ENCODE measurements at places on chromosomes 3 and 15.

GRCh38 chr3:13333236-13333897, 86.8 kb downstream of the NUP210 start:
- H3K36me3 ChIP-seq: no peaks in the 10 kb centered on the region
- H3K4me3 ChIP-seq: no peak overlapping the region

- no peak overlapping the region for H3K27ac ChIP-seq
- H3K4me3 ChIP-seq: no peak overlapping the region
- peaks cover 1% of the 10 kb centered on the region for H3K27me3 ChIP-seq
- H3K36me3 ChIP-seq: peaks cover 1% of the 10 kb centered on the region
- no peak for DNase-seq
These were observed 103.7 kb downstream of the AQP9 start for GRCh38 chr15:58241872-58242271.

- peaks cover 4% of the 10 kb centered on the region for H3K4me1 ChIP-seq
- H3K27me3 ChIP-seq: peaks cover 3% of the 10 kb centered on the region
- H3K27ac ChIP-seq: no peak overlapping the region
- DNase-seq: no peak
These were observed 324.1 kb upstream of the RASGRP1 start for GRCh38 chr15:38888701-38889221.

DNA sequence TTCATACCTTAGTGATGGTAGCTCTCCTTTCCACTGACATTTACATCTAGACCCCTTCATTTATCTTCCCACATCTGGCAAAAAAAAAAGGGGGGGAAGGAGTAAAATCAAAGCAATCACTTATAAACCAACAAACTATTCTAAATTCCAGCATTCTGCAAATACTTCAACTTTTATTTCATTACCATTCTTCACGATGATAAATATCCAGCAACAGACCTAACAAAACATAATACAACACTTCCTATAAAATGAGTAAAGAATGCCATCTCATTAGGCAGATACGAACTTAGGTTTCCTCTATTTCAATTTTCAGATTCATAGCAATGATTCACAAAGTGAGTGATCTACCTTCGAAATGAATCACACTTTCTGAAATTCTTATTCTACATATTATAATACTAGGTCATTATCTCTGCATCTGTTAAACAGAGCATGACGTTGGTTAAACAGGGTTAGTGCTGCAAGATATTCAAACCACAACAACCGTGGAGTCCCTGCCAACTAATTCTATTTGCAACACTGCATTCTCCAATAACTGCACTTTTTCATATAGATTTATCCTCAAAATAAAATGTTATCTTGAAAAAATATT, at the start of gene LRRFIP2:
Gene LRRFIP2 (minus strand): TSS at position 51 of the 595 bp plus-strand sequence. CDS start 25,599 bp downstream, outside the sequence.
- no peaks in the 10 kb centered on the region for H3K36me3 ChIP-seq
- no peaks in the 10 kb centered on the region for H3K27me3 ChIP-seq
- peak within 1 kb of the TSS; percentile 32 for H3K27ac ChIP-seq
- DNase-seq: no peak

- H3K27me3 ChIP-seq: peaks cover 3% of the 10 kb centered on the region
- H3K36me3 ChIP-seq: no peaks in the 10 kb centered on the region
- H3K4me1 ChIP-seq: peaks cover 7% of the 10 kb centered on the region
- no peak overlapping the region for H3K4me3 ChIP-seq
- DNase-seq: no peak
These were observed 450.4 kb upstream of the NR2F2 start for GRCh38 chr15:95880031-95880570.

- DNase-seq: no peak
- H3K4me3 ChIP-seq: no peak overlapping the region
- no peaks in the 10 kb centered on the region for H3K27me3 ChIP-seq
- no peaks in the 10 kb centered on the region for H3K36me3 ChIP-seq
These were observed 177.8 kb downstream of the WNT5A start for GRCh38 chr3:55309336-55309735.

- H3K4me1 ChIP-seq: no peaks in the 10 kb centered on the region
- no peaks in the 10 kb centered on the region for H3K36me3 ChIP-seq
- no peak overlapping the region for H3K4me3 ChIP-seq
- DNase-seq: no peak
These were observed 24.0 kb downstream of the ABI3BP start for GRCh38 chr3:100968932-100969906.

DNA sequence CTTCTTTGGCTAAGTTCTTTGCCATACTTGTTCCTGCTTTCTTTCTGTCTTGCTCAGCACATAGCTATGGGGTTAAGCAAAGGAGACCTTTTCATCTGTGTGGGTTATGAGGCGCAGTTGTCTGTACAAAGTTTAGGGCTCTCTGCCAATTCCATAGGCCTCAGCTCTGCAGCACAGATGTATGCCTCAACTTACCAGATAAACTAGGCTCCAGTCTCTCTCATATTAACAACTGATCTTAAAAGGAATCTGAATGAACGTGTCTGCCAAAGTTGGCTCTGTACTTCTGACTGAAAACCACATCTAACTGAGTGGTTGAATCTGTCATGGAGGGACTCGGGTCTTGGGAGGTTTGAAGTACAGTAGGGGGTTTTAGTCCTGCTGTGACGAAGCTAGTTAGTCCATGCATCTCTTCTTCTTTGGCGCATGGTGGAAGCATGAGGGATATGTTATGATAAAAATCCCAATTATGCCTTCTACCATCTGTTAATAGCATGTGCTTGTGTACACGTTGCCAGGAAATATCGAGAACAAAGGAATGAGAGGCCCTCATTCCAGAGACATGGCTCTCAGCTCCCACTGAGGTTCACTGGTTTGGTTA, 114.6 kb upstream of the TSC22D2 start:
- H3K4me1 ChIP-seq: peaks cover 4% of the 10 kb centered on the region
- H3K36me3 ChIP-seq: no peaks in the 10 kb centered on the region
- H3K27ac ChIP-seq: no peak overlapping the region
- DNase-seq: no peak
- H3K27me3 ChIP-seq: no peaks in the 10 kb centered on the region

DNA sequence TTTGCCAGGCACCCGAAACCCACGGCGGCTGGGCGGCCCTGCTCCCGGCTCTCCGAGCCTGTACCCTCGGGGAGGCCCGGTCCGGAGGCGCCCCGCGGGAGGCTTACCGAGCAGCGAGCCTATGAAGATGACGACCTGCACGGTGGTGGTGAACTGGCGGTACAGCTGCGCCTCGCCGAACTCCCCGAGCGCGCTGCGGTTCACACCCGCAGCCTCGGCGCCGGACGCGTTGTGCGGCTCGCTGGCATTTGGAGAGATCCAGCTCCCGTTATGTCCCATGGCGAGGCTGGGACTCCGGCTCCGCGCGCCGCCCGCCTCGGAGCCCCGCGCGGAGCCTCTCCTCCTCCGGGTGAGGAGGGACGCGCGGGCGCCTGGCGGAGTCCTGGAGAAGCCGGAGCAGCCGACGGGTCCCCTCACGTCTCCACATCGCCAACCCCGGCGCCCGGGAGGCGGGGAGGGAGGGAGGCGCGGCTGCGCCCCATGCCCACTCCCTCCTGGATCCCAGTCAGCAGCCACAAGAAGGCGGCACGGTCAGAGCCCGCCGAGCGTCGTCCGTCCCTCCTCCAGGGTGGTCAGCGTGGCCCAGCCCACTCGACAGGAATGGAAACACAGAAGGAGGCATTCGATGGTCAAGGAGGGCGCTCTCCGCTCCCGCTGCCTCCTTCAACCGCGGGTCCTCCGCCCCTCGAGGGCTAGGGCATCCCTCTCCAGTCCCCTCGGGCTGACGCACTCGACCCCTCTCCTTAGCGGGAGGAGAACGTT, at the start of gene GPR176:
Gene GPR176 (minus strand): TSS at position 519 of the 762 bp plus-strand sequence. CDS start 240 bp downstream, at position 279.
- H3K27ac ChIP-seq: no peak within 1 kb of the TSS
- peak; percentile 45 for DNase-seq
- H3K36me3 ChIP-seq: no peaks in the 10 kb centered on the region

DNA sequence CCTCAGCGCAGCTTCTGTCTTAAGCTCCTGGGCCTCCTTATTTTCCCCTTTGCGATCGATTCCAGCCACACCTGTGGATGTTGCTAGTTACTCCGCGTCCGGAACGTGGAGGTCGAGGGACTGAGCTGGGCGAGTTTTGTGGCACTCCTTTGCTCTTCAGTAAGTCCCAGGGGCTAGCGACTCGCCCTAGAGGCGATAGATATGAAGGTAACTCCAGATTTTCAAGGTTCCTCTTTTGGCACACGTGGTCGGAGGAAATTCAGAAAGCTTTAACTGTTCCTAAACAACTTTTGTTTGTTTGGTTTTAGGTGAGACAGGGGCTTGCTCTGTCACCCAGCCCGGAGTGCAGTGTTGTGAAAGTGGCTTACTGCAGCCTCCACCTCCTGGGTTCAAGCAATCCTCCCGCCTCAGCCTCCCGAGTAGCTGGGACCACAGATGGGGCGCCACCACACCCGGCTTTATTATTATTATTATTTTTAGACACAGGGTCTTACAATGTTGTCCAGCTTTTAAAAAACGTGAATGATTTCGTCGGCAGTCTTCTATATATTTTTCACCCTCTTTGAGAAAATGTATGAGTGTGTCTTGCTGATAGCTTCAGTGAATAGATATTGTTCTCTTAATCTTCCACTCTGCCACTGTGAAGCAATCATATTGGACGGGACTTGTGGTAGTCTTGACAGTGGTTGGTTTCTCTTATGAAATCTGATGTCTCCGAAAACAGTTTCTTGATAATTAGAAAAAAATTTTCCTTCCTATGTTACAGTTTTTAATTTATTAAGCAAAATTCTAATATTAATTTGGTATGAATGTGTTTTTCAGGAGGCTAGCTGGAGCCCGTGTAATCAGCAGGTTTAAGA, 785 bp downstream of the MFSD1 start:
- H3K27ac ChIP-seq: peak overlapping the region; percentile 22
- H3K4me3 ChIP-seq: peak overlapping the region; percentile 91
- H3K36me3 ChIP-seq: no peaks in the 10 kb centered on the region
- H3K27me3 ChIP-seq: peaks cover 4% of the 10 kb centered on the region
- peaks cover 9% of the 10 kb centered on the region for H3K4me1 ChIP-seq

- H3K27ac ChIP-seq: no peak overlapping the region
- H3K27me3 ChIP-seq: peaks cover 4% of the 10 kb centered on the region
- H3K4me1 ChIP-seq: peaks cover 10% of the 10 kb centered on the region
- H3K4me3 ChIP-seq: no peak overlapping the region
- peaks cover 4% of the 10 kb centered on the region for H3K36me3 ChIP-seq
These were observed 27.1 kb downstream of the RPSA start for GRCh38 chr3:39433642-39434041.

DNA sequence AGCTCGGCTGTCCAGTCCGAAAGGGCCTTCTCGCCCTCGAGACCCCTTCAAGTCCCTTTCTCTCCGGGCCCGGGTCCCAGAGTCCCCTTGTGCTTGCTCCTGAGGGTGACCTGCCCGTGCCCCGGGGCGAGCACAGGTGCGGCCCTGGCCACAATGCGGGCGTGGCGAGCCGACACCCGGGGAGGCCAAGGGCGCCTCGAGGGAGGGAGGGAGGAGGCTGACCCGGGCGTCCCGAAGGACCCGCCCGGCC, 810 bp upstream of the MEF2A start:
- no peaks in the 10 kb centered on the region for H3K36me3 ChIP-seq
- DNase-seq: no peak
- peaks cover 7% of the 10 kb centered on the region for H3K27me3 ChIP-seq
- peak overlapping the region; percentile 89 for H3K4me3 ChIP-seq
- H3K27ac ChIP-seq: no peak overlapping the region
- H3K4me1 ChIP-seq: peaks cover 48% of the 10 kb centered on the region

DNA sequence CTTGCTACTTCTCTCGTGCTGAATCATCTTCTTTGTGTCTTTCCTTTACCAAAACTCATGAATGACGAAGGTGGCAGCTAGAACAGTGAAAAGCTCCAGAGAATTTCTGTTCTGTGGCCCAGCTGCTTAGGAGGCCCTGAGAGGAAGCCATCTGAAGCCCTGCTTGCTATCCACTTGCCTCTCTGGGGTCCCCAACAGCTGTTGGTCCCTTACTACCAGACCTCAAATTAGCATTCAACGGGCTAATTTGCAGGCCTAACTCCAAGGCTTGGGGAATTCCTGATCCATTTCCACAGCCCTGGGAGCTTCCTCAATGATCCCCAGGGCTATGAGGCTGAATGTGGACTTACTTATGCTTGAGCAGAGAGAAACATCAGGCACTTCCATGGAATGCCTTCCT, 37.5 kb upstream of the FSTL1 start:
- peaks cover 5% of the 10 kb centered on the region for H3K36me3 ChIP-seq
- H3K27me3 ChIP-seq: peaks cover 3% of the 10 kb centered on the region

DNA sequence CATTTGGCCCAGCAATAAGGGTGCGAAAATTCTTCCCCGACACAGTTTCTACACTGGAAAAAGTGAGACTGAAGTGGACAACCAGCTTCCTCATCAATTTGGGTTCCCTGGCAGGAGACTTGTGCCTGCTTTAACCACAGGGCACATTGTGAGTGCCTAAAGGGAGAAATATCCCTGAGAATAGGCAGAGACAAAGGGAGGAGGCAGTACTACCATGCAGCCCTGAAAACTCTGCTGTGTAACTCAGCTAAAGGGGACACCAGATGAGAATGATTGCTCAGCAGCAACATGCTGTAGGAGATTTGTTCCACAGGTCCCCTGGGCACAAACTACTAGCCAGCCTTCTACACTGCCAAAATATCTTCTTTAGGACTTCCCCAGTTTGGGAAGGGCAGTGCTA, 15.6 kb upstream of the KPNA4 start:
- H3K27ac ChIP-seq: no peak overlapping the region
- H3K4me1 ChIP-seq: no peaks in the 10 kb centered on the region
- no peaks in the 10 kb centered on the region for H3K36me3 ChIP-seq
- H3K27me3 ChIP-seq: no peaks in the 10 kb centered on the region
- DNase-seq: no peak

DNA sequence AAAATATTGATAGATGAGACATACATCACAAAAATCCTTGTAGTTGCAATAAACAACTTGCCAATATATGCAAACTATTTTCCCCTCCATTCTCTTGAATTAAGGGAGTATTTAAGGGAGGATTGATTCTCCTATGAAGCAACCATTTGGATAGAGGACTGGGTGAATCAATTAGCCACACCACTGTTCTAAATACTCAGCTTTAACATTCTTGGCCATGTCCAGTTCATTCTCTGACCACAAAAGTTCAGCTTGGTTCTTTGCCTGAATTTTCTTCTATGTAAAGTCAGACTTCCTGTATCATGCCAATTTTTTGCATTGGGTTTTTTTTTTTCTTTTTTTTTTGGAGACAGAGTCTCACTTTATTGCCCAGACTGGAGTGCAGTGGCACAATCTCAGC, 15.8 kb upstream of the SEC11A start:
- peaks cover 2% of the 10 kb centered on the region for H3K27me3 ChIP-seq
- peaks cover 9% of the 10 kb centered on the region for H3K4me1 ChIP-seq
- H3K27ac ChIP-seq: no peak overlapping the region
- no peak overlapping the region for H3K4me3 ChIP-seq

GRCh38 chr3:183497313-183497712, 58.2 kb downstream of the KLHL6 start:
- DNase-seq: no peak
- H3K4me3 ChIP-seq: no peak overlapping the region
- H3K27ac ChIP-seq: no peak overlapping the region
- peaks cover 1% of the 10 kb centered on the region for H3K27me3 ChIP-seq
- peaks cover 67% of the 10 kb centered on the region for H3K36me3 ChIP-seq
- peaks cover 20% of the 10 kb centered on the region for H3K4me1 ChIP-seq

Measured in endothelial cell (in vitro differentiated cells).